ENCODE measurements at places on chromosomes 16 and 17.

DNA sequence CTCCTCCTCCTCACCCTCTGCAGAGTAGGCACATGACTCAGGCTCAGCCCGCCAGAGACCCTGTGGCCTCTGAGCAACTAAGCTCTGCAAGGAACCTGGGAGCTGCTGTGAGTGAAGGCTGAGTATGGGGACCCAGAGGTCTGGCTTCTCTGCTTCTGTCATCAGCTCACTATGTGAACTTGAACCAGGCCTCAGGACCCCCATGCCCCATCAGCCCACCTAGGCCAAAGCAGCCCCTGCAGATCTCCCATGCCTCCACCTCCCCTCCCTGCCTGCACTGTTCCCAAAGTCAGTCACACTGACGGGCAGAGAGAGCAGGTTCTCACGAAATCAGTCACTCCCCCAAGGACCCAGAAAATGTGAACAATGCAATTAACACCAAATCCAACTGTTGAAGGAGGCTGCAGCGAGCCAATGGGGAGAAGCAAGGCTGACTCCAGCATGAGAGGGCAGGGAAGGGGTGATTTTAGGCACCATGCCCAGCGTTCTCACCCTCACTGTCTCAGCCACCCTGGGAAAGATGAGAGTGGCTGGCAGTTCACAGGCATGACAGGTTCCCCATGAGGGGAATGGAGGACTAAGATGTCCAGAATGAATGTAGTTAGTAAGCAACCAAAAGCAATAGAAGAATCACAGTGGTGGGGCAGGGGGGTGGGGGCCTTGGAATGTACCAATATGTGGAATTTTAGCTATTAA is 60.6 kb downstream of the BEAN1 start:
- DNase-seq = no peak

GRCh38 chr17:50691550-50692447 is 15.9 kb downstream of the ANKRD40 start:
- no peak for DNase-seq

GRCh38 chr16:15653227-15653626 is 3.2 kb downstream of the NDE1 start:
- DNase-seq = no peak

- no peak for DNase-seq
Measured at GRCh38 chr16:16112450-16113053, 110.7 kb downstream of the ABCC6 start.
